ENCODE measurements at places on chromosomes 6 and 20.
A peak's percentile ranks its signal among the peaks of the same experiment; 100 is the strongest.

- H3K27me3 ChIP-seq = no peaks in the 10 kb centered on the region
- peaks cover 7% of the 10 kb centered on the region for H3K4me1 ChIP-seq
- H3K4me3 ChIP-seq = no peak overlapping the region
- H3K27ac ChIP-seq = no peak overlapping the region
- no peaks in the 10 kb centered on the region for H3K36me3 ChIP-seq
- DNase-seq = no peak
Measured at GRCh38 chr6:44034931-44035345, 92.3 kb downstream of the MRPL14 start.

DNA sequence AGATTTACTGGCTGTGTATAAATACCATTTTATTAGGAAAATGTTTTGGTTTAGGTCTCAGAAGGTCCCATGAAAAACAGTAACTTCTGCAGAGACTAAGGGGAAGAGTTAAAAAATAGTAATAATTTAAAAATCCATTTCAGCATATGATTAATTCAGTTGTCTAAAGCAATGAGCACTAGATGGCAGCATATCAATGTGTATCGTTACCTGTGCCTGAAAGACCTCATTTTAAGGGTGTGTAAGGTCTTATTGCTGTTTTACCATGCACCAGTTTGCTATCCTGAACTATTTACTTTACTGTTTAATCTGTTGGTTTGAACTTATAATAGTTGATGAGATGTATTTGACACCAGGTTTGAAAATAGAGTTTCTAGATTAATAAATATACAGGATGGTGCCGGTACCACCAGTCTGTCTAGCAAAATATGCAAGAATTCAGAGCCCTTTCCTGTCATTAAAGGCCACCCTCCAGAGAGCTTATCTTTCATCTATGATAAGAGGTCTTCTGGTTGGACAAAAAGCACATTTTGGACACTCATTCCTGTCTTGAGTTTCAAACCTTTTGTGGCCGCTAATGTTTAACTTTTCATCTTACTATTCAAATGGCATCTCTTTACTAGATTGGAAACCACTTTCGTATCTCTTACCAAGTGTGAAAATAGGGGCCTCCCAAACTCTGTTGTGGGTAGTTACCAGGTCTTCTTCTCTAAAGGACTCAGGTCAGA lies 8.9 kb upstream of the AHI1 start:
- DNase-seq = no peak
- H3K27ac ChIP-seq = peak overlapping the region; percentile 21
- peaks cover 24% of the 10 kb centered on the region for H3K4me1 ChIP-seq
- no peaks in the 10 kb centered on the region for H3K27me3 ChIP-seq
- no peak overlapping the region for H3K4me3 ChIP-seq
- H3K36me3 ChIP-seq = no peaks in the 10 kb centered on the region

- H3K4me1 ChIP-seq = no peaks in the 10 kb centered on the region
- H3K36me3 ChIP-seq = peaks cover 22% of the 10 kb centered on the region
- H3K27ac ChIP-seq = peak overlapping the region; percentile 50
Measured at GRCh38 chr6:43222418-43223059, 6.7 kb downstream of the DNPH1 start.

- H3K27me3 ChIP-seq = peaks cover 39% of the 10 kb centered on the region
- H3K27ac ChIP-seq = no peak overlapping the region
- no peak for DNase-seq
- no peaks in the 10 kb centered on the region for H3K36me3 ChIP-seq
Measured at GRCh38 chr20:61762167-61762710, 303.4 kb downstream of the TAF4 start.

All from mesothelial cell of epicardium (in vitro differentiated cells).